ENCODE measurements at places on chromosomes 6 and 20.

DNA sequence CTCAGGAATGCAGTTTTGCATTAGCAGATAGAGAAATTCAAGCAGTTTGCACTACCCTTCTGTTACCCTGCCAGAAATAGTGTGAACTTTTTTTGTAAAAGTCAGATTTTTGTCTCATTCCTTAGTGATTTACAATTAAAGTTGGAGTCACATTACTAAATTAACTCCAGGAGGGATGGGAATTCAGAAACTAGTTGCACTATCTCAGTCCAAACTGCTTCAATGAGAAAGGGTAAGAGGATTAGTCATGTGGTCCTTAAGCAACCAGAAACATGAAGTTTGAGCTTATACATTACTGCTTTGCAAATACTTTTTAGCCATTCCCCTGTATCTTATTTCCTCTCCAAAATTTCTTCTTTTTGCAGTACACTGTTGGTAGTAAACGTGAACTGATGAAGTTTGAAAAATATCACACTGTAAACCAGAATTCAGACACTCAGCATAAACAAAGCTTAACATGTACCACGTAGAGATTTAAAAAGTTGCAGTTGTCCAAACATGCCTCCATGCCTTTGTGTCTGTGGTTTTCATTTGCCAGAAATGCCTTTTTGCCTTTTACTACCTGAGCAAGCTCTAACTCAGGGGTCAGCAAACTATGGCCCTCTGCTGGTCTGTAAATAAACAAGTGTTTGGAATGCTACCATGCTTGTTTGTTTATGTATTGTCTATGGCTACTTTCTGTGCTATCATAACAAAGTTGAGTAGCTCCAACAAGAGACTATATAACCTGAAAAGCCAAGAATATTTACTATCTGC is 49.7 kb downstream of the TP53INP2 start:
- peak; percentile 11 for DNase-seq

GRCh38 chr6:99467509-99468106 is 42.5 kb upstream of the PNISR start:
- peak; percentile 67 for DNase-seq

DNA sequence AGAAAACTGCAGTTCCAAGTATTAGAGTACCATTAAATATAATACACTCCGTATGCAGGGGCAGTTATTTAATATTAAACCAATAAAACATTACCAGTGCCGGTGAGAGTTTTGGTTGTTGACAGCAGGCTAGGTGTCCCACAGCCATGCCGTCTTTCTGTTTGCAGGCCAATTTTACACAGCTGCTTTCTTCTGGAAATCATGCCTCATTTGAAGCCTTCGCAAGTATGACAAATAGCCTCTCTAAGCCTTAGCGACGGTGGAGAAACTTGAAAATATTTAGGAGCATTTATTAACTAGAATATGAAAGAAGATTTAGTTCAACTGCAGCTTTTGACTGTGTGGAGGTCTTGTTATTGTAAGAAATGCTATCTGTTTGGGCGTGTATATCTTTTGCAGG is 226.0 kb downstream of the BMP2 start:
- no peak for DNase-seq

GRCh38 chr6:42093582-42094329 is 43.4 kb downstream of the TAF8 start:
- no peak for DNase-seq

DNA sequence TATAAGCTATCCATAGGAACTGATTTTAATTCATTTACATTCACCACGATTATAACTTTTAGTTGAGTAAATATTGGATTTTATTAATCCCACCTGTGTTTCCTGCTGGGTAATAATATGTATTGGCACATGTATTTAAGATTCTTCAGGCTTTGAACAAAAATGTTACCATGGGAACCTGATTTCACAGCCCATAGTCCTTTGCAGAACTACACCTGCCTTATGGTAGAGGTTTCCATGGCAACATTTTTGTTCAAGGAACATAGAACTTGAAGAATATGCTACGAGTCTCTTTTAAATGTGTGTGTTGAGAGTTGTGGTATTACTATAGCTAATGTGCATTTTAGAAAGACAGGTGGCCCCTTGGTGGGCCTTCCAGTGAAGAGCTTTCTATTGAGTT is 317.4 kb downstream of the SAMD5 start:
- DNase-seq = no peak

DNA sequence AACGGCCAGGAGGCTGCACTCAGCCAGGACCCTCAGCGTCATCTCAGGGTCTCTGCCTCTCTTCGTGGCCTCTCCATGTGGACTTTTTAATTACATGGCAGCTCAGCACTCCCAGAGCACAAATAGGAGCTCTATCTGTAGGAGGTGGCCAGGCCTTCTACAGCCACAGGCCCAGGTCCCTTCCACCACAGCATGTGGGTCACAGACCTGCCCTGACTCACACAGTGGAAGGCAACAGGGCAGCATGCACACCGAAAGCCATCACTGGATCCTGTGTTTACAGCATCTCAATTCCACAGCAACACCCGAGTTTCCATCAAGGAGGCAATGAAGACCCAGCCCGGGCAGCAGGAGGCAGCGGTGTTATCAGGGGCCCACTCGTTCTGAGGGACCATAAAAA is 65.8 kb upstream of the CD93 start:
- DNase-seq = no peak

DNA sequence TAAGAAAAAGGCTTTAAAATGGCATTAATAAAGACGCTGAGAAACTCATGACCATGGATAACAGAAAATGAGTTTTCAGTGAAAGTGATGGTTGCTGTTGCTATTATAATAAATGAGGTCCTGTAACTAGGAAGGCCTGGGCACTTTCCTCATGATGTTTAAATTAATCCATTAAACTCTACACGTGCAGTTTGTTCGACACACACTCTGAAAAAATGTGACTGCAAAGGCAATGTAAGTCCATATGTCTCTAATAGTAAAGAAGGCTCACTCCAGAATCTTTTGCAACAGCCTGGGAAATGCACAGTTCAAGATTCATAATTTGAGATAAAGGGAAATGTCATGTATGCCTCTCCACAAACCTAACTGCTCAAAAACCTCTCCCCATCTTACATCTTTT is 153.4 kb downstream of the COL12A1 start:
- no peak for DNase-seq

- DNase-seq = no peak
These were observed 186.6 kb upstream of the OPRM1 start for GRCh38 chr6:153852481-153852880.

- DNase-seq = no peak
These were observed 4.9 kb downstream of the ACOT8 start for GRCh38 chr20:45852326-45852725.

DNA sequence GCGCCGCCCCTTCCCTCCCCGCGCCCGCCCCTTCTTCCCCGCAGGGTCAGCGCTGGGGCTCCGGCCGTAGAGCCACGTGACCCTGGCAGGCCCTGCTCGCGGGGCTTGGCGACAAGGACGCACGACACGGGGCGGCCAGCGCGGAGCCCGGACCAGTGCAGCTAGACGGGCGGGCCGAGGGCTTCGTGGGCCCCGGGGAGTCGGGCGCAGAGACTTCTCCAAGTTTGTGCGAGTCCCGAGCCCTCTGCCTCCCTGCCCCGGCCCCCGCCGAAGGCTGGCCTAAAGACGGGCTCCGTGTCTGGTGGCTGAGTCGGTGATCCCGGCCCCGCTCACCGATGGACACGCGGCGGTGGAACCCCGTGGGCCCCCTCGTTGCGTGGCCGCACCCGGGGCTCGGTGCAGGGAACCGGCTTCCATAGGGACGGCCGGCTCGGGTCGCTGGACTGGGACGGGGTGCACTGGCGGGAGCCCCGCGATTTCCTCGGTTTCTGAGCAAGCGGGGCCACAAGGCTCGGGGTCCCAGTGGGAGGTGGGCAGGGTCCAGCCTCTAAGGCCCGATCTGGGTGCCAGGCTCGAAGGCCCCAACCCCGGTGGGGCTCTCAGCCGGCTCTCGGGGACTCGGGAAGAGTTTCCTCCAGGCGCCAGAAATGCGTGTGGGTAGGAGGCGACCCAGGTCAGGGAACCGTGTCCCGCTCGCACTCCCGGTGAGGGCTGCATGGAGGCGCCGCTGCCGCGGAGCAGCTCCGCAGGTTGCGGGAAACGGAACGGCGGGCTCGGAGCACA is 452 bp upstream of the GATA5 start:
- DNase-seq = no peak

DNA sequence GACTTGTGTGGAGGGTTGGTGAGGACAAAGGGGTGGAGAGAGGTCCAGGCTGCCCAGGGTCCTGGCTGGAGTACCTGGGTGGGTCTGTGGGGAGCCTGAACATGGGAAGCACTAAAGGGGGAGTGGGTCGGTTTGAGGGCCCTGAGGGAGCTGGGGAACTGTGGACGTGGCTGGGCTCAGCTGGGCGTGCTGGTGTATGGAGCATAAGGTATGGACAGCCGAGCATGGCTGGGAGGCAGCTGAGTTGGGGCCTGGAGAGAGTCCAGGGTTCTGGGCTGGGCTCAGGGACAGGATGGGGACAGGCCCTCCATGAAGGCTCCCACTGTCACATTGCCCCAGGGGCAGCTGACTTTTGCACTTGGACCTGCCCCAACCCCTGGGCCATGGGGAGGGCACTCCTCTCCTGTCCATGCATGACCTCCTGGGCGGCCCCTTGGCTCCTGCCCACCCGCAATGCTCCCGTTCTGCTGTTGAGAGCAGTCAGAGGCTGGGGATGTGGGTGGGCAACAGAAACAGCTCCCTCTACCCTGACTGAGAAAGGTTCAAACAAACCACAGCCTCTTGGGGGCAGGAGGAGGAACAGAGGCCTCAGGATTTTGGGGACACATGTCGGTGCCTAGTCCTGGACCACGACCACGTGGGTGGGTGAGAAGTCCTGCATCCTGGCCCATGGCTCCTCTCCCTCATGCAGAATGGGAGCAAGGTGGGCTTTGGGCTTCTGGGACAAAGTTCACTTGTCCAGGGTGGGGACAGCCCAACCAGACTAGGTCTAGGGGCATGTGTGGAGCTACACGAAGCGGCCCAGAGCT is 4.5 kb downstream of the C20orf204 start:
- no peak for DNase-seq

DNA sequence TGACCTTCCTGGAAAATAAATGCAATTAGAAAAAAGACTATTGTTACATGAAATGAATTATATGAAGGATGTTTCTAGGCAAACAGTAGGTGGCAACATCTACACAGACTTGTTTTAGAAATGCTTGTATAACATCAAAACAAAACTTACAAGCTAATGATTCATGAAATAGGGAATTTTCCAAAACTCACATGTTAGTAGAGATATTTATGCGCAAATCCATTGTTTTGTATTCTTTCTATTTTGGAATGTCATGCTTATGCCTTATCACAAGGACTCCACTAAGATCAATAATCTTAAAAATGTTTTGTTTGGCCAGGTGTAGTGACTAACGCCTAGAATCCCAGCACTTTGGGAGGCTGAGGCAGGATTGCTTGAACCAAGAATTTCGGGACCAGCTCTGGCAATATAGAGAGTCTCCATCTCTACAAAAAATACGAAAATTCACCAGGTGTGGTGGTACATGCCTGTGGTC is 32.3 kb upstream of the LGSN start:
- no peak for DNase-seq

DNA sequence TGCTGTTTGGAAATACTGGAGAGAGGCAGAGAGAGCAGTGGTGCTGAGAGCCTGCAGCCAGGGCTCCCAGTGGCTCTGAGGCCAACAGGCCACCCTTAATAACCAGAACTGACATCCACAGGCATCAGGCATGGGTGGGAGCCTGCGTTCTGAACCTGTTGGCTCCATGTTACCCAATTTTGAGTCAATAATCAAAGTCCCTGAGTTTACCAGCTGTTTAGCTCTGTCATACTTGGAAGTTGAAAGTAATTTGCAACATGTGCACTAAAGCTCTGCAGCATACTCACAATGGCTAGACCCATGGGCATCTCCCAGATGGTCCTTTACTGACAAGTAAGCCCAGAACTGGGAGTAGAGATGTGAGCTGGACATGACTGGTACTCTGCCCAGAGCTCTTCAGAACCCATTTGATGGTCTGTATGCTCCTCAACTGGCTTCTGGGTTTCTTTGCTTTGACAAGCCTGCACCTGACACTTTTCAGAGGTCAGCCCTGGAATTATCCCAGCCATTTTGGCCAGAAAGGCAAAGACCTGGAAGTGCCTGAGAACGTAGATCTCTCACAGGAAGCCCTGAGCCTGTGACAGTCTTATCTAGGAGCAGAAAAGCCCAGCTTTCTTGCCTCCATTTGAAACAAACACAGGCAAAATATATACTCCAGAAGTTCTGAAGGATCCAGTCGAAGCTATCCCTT is 122.4 kb upstream of the CITED2 start:
- DNase-seq = no peak

- DNase-seq = no peak
These were observed 30.6 kb downstream of the ZNF311 start for GRCh38 chr6:28974505-28974904.

DNA sequence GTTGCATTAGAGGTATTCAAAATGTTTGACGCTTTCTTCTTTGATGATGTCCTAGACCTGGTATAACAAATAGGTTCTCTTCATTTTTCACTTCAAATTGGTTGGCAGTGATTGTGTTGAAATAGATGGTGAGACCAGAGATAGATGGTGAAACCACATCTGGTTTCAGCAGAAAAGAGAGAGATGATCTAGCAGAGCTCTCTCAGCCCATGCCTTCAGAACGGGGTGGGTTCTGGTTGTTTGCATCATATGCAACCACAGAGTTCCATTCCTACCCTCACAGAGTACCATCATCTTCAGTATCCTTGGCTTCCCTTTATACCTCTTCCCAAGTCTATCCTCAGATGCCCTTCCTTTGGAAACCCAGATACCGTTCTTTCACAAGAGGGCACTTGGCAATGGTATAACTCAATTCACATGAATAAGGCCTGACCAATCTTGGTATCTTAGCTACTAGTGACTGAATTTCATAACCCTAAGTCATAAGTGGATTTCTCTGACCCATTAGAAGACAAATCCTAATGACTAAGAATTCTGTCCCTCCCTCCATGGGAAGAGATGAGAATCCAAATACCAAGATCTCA is 93.7 kb downstream of the UBE3D start:
- DNase-seq = no peak

- no peak for DNase-seq
These were observed 725 bp downstream of the OSER1 start for GRCh38 chr20:44209686-44210405.

GRCh38 chr20:53900380-53900999 is 169.9 kb downstream of the BCAS1 start:
- DNase-seq = no peak

GRCh38 chr6:131787766-131788712 is 19.8 kb upstream of the ENPP1 start:
- no peak for DNase-seq

- no peak for DNase-seq
These were observed 103.6 kb upstream of the KCNK16 start for GRCh38 chr6:39426073-39426456.

DNA sequence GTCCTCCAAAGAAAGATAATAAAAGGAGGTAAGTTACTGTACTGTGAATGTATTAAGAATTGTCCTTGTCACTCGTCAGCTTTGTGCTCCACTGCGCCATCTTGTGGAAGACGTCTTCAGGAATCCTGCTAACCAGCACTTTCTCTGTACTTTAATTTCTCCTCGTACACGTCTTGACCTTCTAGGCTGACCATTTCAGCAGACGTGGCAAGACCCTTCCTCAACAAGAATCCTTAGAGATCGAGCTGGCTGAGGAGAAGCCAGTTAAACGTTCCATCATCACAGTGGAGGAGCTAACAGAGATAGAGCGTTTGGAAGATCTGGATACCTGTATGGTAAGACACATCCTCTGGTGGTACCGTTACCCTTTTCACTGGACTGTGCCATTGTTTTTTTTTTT is 95.5 kb upstream of the SCGN start:
- peak; percentile 91 for DNase-seq

All from hematopoietic multipotent progenitor cell treated with erythropoietin and hydrocortisone succinate and interleukin-3 and kit ligand, for 15 days (in vitro differentiated cells).